ENCODE measurements at places on chromosomes 12 and 14. TPM values are rescaled to one million over a fixed set of nuclear protein-coding genes. Genes with fewer than 3 reads are reported as not detected.

- no peak for DNase-seq
These were observed 67.8 kb downstream of the VWF start for GRCh38 chr12:6056406-6057240.

- DNase-seq = no peak
These were observed 93.2 kb downstream of the CHST11 start for GRCh38 chr12:104549815-104550480.

DNA sequence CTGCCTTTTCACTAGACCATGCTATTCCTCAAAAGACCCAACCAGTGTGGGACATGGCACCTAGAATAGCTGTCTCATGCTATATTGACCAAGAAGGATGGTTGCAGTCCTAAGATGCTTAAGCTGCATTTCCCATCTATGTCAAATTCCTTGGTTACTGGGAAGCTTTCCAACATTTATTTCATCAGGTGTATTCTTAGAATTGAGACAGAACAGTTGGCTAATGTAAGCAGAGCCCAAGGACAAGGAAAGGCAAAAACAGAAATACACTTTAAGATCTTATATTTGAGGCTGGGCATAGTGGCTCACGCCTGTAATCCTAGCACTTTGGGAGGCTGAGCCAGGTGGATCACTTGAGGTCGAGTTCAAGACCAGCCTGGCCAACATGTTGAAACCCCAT is 24.7 kb downstream of the ARG2 start:
- no peak for DNase-seq

RGS6 gene
- total RNA-seq = 22.4 TPM

DNA sequence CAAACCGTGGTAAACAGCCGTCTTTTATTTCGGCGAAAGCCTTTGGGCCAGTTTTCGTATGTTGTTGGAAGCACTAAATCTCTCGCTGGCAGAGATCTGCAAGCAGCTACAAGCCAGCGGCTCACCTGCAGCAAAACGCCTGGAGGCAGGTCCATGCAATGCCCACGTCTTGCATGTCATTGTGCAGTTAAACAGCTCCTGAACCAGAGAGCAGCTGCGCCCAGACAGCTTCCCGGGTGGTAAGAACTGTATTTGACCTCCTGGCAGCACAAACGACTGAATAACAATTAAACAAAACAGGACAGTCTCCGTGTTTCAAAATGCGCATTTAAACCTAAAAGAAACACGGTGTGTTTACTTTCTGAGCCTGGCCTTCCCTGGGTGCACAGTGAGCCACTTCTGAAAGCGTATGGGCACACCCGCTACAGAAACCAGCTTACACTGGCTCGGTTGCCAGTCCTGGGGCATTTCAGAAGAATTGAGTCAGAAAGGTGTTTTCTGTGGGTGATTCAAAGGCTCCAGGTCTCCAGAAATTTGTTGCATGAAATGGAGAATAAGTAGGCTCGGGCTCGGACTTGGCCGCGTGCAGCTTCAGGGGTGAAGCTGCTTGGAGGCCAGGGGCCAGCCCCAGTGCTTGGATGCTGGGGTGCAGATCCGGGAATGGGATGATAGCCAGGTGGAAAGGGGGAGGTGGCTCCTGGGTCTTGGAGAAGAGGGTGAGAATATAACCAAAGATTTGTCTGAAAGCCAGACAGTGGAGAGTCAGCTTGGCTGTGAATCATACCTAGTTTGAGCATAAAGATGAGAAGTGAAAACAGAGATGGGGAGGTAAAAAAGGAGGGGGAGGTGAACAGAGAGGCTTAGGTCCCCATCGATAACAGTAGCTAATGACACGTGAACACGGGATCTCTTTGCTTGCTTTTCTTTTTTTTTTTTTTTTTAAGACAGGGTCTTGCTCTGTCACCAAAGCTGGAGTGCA is 24.9 kb upstream of the FZD10 start:
- no peak for DNase-seq
